ENCODE measurements at places on chromosomes 16 and 17.

DNA sequence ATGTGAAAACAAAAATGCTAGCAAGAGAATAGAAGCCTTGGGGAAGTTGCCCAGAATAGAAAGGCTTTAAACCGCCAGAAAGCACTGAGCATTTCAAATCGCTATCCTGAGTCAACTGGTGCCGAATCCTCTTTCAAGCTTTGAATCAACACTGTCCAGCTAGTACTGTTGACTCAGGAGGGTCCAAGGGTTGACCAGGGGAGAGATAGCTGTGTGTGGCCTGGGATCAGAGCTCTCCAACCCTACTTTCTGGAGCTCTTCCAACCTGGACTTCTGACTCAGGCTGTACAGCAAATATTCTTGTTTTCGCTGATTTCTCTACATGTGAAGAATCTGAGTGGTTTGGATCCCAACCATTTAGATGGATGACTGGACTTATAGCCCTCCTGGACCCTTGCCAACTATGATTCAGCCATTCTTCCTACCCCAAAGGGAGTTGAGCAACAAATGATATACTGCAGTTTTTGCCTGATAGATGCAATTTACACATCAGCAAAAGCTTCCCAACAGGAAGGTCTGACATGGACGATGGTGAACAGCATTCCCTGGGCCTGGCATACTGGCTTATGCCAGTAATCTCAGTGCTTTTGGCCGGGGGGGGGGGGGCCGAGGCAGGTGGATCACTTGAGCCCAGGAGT lies 154.0 kb upstream of the SDK2 start:
- ATAC-seq: peak; percentile 19

DNA sequence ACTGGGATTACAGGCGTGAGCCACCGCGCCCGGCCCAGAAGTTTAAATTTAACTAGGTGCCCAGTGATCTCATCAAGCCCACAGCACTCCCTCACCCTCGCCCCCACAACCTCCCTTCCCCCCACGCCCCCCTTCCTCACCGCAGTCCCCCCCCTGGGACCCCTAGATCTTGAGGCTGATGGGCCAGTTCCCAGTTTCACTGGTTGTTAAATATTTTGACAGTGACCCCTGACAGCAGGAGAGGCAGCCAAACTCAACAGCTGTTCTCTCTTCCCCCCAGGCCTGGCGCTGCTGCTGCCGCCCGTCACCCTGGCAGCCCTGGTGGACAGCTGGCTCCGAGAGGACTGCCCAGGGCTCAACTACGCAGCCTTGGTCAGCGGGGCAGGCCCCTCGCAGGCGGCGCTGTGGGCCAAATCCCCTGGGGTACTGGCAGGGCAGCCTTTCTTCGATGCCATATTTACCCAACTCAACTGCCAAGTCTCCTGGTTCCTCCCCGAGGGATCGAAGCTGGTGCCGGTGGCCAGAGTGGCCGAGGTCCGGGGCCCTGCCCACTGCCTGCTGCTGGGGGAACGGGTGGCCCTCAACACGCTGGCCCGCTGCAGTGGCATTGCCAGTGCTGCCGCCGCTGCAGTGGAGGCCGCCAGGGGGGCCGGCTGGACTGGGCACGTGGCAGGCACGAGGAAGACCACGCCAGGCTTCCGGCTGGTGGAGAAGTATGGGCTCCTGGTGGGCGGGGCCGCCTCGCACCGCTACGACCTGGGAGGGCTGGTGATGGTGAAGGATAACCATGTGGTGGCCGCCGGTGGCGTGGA lies 15.6 kb downstream of the QPRT start:
- no peak for ATAC-seq

- ATAC-seq: peak; percentile 3
These were observed 926 bp downstream of the MYH10 start for GRCh38 chr17:8629371-8630226.

DNA sequence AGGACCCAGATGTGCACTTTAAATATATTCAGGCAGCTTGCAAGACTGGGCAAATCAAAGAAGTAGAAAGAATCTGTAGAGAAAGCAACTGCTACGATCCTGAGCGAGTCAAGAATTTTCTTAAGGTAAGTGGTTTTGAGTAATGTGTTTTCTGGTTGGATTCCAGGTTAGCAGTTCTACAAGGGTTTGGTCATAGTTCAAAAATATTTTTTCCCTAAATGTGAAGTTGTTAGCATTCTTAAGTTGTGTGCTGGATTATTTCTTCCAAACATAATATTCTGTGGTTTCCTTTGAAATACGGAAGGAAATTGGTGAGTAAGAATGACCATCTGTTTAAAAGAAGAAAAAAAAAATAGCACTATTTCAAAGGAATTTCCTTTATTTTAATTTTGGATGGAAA lies 38.4 kb downstream of the PTRH2 start:
- no peak for ATAC-seq

DNA sequence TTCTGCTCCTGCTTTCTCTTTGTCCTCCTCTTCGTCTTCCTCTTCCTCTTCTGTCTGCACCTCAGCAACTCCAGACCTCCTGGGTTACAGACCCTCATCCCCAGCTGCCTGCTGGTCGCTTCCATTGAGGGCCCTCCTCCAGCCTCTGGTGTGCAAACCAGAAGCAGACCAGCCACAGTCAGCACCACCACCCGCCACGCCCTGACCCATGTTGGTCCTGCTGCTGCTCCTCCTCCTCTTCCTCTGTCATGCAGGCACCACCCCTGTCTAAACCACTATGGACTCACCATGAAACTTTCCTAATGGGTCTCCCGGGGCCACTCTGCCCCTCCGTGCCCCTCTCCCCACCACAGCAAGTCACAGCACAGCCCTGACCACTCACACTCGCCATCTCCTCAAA lies 11.4 kb upstream of the OGFOD3 start:
- no peak for ATAC-seq

DNA sequence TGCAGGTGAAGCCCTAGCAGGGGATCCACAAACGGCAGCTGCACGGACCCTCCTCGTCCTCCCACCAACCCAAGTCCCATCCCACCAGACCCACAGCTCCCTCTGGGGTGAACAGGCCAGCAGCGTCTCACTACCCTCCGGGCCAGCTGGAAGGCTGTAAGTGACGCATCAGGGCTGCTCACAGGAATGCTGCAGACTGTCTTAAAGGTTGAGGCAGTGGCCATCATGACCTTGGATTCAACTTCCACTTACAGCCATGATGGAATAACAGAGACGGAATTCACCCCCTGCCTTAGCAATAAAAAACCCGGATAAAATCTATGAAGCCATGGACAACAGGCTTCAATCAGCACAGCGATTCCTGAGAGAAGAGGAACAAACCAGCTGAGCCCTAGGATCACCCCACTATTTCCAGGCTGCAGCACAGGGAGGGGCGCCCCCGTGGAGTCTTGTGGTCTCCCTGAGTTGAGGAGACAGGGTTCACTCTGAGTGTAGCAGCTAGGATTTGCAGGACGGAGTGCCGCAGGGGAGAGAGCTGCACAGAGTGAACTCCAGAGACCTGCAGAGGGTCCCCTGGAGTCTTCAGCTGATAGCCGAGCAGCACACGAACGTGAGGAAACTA lies 10.5 kb downstream of the FAM83G start:
- ATAC-seq: no peak

DNA sequence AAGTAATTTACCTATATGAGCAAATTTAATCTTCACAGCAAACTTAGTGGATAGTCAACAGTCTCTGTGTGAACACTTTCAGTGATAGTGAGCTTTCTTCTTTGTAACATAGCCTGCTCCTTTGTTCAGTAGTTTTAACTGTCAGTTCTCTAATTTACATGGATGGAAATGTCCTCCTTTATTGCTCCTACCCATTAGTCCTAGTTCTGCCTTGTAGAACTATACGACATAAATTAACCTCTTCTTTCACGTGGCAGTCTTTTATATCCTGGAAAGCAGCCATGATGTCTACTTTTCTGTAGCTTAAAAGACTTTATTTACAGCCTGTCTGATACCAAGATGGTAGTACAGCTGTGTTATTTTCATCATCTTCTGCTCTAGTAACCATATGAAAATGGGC lies 143.6 kb downstream of the TANC2 start:
- ATAC-seq: no peak

DNA sequence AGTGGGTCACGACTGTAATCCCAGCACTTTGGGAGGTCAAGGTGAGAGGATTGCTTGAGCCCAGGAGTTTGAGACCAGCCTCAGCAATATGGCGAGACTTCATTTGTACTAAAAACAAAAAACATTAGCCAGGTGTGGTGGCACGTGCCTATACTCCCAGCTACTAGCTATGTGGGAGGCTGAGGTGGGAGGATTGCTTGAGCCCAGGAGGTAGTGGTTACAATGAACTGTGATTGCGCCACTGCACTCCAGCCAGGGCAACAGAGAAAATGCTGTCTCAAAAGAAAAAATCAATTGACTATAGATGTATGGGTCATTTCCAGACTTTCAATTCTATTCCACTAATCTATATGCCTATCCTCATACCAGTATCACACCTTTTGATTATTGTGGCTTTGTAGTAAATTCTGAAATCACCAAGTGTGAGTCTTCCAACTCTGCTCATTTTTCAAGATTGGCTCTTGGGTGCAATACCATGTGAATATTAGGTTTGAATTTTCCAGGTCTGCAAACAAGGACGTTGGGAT lies 27.2 kb upstream of the CEP20 start:
- no peak for ATAC-seq

GRCh38 chr17:8021565-8022359 lies 17.1 kb upstream of the ALOX15B start:
- no peak for ATAC-seq

GRCh38 chr17:12814718-12815117 lies 25.4 kb downstream of the ARHGAP44 start:
- ATAC-seq: no peak

DNA sequence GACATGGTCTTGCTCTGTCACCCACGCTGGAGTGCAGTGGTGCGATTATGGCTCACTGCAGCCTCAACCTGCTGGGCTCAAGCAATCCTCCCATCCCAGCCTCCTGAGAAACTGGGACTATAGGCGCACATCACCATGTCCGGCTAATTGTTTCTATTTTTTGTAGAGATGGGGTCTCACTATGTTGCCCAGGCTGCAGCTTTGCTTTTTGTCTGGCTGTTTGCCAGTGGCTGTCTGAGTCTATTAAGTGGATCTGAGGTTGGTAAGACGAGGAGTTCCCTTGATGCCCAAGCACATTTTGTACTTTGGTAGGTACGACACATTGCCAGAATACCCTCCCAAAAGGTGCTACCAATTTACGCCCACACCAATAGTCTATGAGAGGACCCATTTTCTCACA lies 5.1 kb downstream of the TBX21 start:
- ATAC-seq: no peak

- no peak for ATAC-seq
These were observed 17.4 kb downstream of the CNTNAP4 start for GRCh38 chr16:76294396-76295214.

- ATAC-seq: no peak
These were observed 195.5 kb downstream of the RAB11FIP4 start for GRCh38 chr17:31586946-31587345.

DNA sequence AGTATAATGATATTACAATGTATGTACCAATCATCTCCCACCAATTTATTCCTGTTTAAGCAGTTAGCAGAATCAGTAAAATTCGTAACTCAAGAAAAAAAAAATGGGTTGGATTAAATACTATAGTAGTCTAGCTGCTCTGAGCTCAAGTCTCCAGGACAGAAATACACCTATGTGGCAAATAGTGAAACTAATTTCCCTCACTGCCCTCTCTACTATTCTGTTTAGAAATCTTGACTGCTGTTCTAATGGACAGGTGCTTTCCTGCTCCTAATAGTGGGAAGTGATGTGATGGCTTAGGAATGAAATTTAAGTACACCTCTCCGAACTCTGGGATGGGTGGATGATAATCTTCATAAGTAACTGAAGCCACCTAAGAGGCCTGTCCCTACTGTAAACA lies 175.7 kb downstream of the KCNJ2 start:
- ATAC-seq: no peak

- peak; percentile 77 for ATAC-seq
These were observed 20.4 kb upstream of the CPNE2 start for GRCh38 chr16:57071831-57072582.

DNA sequence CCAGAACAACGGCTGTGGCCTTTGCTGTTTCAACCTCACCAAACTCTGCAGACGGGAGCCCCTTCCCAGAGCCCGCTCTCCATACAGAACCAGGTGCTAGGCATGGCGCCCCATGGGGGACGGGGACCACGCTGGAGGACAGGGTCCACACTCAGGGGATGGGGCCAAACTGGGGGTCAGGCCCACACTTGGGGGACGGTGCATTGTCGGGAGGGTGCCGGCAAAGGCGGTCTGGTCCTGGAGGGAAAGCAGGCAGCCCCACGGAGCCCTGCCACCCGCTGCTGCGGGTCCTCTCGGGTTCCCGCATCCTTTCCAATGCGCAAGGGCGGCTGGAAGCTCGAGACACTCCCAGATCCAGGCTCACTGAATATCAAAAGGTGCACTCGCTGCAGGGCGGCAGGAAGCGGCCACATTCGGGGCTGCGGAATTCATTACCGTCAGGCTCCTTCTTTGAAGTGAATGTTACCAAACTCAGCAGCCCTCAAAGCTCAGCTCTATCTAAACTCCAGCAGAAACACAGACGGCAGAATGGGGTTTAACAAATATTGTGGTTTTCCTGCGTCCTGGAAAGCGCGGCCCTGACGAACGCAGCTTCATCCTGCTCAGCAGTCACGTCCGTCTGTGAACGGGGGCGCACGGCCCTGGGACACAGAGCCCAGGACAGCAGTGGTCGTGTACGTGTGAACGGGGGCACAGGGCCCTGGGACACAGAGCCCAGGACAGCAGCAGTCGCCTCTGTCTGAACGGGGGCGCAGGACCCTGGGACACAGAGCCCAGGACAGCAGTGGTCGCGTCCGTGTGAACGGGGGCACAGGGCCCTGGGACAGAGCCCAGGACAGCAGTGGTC lies 41.3 kb downstream of the LMF1 start:
- ATAC-seq: no peak

- peak; percentile 90 for ATAC-seq
These were observed at the start of gene DBF4B for GRCh38 chr17:44708401-44709263. Gene DBF4B (plus strand): TSS chr17:44708665. CDS start chr17:44708821, 156 bp downstream.

- no peak for ATAC-seq
These were observed 137.5 kb downstream of the SOCS1 start for GRCh38 chr16:11118479-11118878.

DNA sequence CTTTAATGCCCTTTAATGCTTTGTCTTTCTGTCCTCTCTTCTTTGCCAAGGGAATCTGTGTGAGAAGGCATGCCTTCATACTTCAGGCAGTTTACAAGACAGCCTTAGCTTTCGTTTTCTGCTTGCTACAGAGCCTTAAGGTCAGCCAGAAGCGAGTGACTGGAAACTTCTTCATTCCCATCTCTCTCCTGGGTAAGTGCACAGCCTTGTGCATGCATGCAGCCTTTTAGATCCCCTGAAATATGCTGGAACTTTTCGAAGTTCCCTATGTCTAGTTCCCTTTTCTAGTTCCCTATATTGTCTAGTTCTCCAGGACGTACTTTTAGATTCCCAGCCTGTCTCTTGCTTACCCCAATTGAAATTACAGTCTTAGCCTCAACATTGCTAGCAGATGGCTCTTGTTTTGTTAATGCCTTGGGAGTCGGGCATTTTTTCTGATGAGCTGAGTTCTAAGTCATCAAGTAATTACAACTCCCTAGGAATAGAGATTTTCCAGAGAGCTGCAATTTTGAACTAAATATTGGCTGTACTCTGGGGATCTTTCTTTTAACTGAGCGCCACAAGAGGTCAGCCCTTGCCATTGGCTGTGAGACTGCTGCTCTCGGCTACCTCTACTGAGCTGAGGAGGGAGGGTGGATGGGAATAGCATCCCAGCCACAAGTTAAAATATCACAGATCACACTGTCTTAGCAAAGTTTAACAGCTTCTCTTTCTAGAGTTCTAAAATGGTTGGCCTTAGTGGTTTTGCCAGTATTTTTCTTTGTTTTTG lies 22.7 kb upstream of the PPM1D start:
- peak; percentile 97 for ATAC-seq

GRCh38 chr16:4376893-4377572 lies 5.4 kb downstream of the VASN start:
- ATAC-seq: no peak

GRCh38 chr17:17822189-17822588 lies 14.6 kb downstream of the SREBF1 start:
- ATAC-seq: peak; percentile 4
